Peyer's patch (tissue), 4 donors: ENCODE measurements at places on chromosomes 7 and 10. TPM values are rescaled to one million over a fixed set of nuclear protein-coding genes. Genes with fewer than 3 reads are reported as not detected.

- DNase-seq, result no peak
These were observed 327.1 kb downstream of the PRPF18 start for GRCh38 chr10:13913897-13914296.

DNA sequence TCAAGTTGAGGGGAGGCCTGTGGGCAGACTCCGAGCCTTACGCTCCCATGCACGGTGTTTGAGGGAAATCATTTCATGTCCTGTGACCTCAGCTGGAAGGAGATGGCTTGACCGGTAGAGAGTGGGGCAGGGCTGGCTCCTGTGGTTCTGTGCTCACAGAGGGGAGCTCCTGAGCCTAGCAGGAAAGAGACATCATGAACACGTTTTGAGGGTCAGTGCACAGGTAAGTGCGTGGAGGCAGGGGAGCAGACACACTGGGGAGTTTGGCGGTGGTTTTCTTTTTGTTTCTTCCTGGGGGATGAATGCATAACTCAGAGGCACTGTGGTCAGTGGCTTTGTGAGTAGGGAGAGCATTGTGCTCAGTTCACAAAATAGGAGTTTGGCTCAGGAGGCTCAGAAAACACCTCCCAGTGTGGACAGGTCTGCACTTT is 22.5 kb downstream of the ADCY1 start:
- no peak for DNase-seq

DNA sequence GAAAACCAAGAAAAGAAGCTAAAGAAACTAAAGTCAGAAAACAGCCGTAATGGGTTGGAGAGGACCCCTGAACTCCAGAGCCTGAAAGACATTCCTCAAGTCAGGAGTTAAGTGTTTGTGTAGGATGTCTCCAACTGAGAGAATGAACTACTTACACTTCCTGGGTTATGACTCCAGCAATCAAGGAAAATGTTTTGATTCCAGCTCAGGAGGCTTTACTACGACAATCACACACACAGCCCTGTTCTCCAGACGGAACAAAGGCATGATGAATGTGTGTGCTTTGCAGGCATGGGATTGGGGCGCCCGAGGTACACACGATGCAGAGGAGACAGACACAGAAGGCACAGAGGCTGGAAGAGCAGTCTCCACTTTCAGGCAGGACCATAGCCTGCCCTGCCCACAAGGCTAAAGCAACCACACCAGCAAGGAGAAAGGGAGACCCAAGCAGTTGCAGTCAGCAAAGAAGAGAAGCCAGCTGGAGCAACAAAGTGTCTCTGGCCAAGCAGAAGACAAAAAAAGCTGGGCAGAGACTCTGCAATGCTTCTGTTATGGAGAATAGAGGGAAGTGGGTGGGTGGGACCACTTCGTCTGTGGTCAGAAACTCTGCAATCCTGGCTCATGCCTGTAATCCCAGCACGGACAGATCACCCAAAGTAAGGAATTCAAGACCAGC is 89.1 kb downstream of the GRB10 start:
- no peak for DNase-seq

GRCh38 chr7:85074-85882 is 107.1 kb upstream of the FAM20C start:
- DNase-seq, result peak; percentile 32

DNA sequence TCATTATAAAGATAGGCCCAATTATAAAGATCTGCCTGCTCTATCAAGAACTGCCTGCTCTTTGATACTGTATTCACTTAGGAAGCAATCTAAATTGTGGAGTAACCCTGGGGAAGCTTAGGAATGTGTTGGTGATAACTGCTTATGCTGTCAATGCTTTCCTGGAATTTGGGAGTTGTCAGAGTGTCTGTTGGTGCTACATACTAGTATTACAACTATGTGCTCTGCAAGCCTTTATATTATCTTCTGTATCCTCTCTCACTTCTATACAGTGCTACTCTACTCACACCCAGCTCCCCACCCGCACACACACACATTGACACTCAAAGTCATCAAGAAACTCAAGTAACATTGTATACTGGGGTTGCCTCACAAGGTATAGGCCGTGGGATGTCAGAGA is 6.1 kb downstream of the ZNF277 start:
- DNase-seq, result no peak

The APBB1IP gene
- 3.4 TPM for total RNA-seq

DNA sequence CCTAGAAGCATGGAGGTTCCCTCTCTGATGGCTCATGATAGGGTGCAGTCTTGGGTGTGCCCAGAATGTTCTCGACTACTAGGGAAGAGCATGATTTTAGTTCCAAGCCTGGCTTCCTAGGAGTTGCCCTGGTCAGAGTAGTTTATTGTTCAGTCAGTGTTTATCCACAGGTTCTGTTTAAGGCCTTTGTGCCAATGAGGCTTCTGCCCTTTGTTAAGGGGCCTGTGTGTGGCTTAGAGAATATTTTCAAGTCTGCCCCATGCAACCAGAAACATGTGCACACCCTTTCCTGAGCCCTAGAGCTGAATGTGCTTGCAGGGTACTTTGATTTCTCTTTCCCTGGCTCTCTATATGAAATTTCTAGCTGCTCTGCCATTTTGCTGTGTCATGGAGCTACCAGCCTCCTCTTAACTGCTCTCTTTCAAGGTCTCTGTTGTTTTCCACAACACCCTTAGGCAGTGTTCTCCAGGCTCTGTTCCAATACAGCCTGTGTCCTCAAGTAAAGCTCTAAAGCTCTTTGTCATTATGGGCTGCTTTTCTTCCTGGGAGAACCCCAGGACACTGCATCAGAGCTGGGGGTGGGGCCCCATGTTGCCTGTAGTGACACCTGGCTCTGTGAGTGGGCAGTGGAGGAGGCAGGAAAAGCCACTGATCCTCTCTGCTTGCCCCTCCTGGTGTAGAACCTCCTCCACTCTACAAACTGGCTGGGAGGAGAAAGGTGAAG is 34.1 kb upstream of the TSPAN33 start:
- no peak for DNase-seq

- DNase-seq, result no peak
These were observed 10.7 kb downstream of the APBB1IP start for GRCh38 chr10:26448706-26449435.
